GM12878 (cell line): ENCODE measurements at places on chromosomes 2 and 18.

- DNase-seq, result no peak
- H3K27ac ChIP-seq, result no peak overlapping the region
- H3K36me3 ChIP-seq, result no peaks in the 10 kb centered on the region
- H3K4me3 ChIP-seq, result no peak overlapping the region
- no peaks in the 10 kb centered on the region for H3K4me1 ChIP-seq
- no peaks in the 10 kb centered on the region; the same call in none of the 2 replicates for H3K27me3 ChIP-seq
Measured at GRCh38 chr18:8374676-8375075, 234.6 kb upstream of the RAB12 start.

DNA sequence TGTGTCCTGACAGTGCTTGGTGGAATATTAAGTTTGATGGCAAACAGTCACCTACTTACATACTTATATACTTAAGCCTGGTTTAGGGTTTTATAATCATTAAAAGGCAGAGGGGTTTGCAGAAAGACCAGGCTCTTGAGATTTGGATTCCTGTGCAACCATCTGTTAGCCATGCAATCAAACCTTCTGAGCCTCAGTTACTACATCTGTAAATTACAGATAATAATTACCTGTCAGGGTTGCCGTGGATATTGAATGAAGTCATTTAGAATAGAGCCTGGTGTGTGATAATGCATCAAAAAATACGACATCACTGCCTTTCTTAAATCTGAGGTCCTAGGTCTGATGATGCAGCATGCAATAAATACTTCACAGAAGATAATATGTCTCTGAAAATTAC lies 152.9 kb downstream of the ARHGAP28 start:
- H3K27ac ChIP-seq, result no peak overlapping the region
- no peaks in the 10 kb centered on the region for H3K4me1 ChIP-seq
- H3K27me3 ChIP-seq, result no peaks in the 10 kb centered on the region
- no peaks in the 10 kb centered on the region for H3K36me3 ChIP-seq

GRCh38 chr18:567122-567521 lies 13.1 kb upstream of the CETN1 start:
- no peaks in the 10 kb centered on the region for H3K4me1 ChIP-seq
- no peak for DNase-seq
- H3K27me3 ChIP-seq, result no peaks in the 10 kb centered on the region; the same call in 1 of the 2 replicates
- H3K27ac ChIP-seq, result no peak overlapping the region
- H3K36me3 ChIP-seq, result no peaks in the 10 kb centered on the region
- no peak overlapping the region for H3K4me3 ChIP-seq

- no peak overlapping the region for H3K4me3 ChIP-seq
- H3K36me3 ChIP-seq, result no peaks in the 10 kb centered on the region
- no peak overlapping the region for H3K27ac ChIP-seq
- no peak for DNase-seq
- H3K27me3 ChIP-seq, result no peaks in the 10 kb centered on the region
- H3K4me1 ChIP-seq, result no peaks in the 10 kb centered on the region
Measured at GRCh38 chr2:233912691-233913423, 4.3 kb upstream of the TRPM8 start.

DNA sequence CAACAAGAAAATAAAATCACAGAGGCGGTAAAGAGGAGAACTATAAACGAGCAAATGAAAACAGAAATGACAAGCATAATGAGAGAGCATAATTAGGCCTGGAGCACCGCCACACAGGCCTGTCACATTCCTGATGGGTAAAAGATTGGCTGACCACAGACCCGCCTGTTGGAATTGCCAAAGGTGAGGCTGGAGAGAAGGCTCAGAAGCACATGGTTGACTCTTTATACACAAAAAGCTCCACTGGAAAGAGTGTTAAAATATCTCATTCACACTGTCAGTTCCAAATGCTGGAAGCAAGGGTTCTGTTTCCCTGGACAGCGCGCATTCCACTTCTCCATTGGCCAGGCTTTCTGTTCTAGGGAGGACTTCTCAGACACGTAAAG lies 5.9 kb upstream of the LGALSL start:
- no peak overlapping the region for H3K4me3 ChIP-seq
- no peak overlapping the region for H3K27ac ChIP-seq
- H3K36me3 ChIP-seq, result no peaks in the 10 kb centered on the region
- no peaks in the 10 kb centered on the region for H3K27me3 ChIP-seq
- 0 out of 2 replicates have a peak, but pooled peaks cover 5% of the 10 kb centered on the region for H3K4me1 ChIP-seq
